ENCODE measurements at places on chromosomes 1 and 21. TPM values are rescaled to one million over a fixed set of nuclear protein-coding genes. Genes with fewer than 3 reads are reported as not detected.

GRCh38 chr1:206583707-206584648 is 28.3 kb downstream of the EIF2D start:
- no peak overlapping the region for H3K27ac ChIP-seq
- peak; percentile 82 for DNase-seq
- H3K27me3 ChIP-seq, result no peaks in the 10 kb centered on the region
- H3K36me3 ChIP-seq, result no peaks in the 10 kb centered on the region
- H3K4me1 ChIP-seq, result no peaks in the 10 kb centered on the region
- no peak overlapping the region for H3K4me3 ChIP-seq

GRCh38 chr1:37824001-37824400 is 16.0 kb upstream of the YRDC start:
- H3K27ac ChIP-seq, result no peak overlapping the region
- no peak for DNase-seq
- H3K36me3 ChIP-seq, result no peaks in the 10 kb centered on the region
- H3K27me3 ChIP-seq, result no peaks in the 10 kb centered on the region
- H3K4me3 ChIP-seq, result no peak overlapping the region

GRCh38 chr1:62439652-62440371 is 3.0 kb downstream of the USP1 start:
- no peaks in the 10 kb centered on the region for H3K27me3 ChIP-seq
- H3K4me3 ChIP-seq, result no peak overlapping the region
- no peaks in the 10 kb centered on the region for H3K36me3 ChIP-seq
- H3K4me1 ChIP-seq, result peaks cover 17% of the 10 kb centered on the region
- H3K27ac ChIP-seq, result no peak overlapping the region

- no peaks in the 10 kb centered on the region for H3K4me1 ChIP-seq
- H3K4me3 ChIP-seq, result no peak overlapping the region
- peaks cover 2% of the 10 kb centered on the region for H3K27me3 ChIP-seq
These were observed 52.3 kb upstream of the DNAJC6 start for GRCh38 chr1:65256860-65257708.

DNA sequence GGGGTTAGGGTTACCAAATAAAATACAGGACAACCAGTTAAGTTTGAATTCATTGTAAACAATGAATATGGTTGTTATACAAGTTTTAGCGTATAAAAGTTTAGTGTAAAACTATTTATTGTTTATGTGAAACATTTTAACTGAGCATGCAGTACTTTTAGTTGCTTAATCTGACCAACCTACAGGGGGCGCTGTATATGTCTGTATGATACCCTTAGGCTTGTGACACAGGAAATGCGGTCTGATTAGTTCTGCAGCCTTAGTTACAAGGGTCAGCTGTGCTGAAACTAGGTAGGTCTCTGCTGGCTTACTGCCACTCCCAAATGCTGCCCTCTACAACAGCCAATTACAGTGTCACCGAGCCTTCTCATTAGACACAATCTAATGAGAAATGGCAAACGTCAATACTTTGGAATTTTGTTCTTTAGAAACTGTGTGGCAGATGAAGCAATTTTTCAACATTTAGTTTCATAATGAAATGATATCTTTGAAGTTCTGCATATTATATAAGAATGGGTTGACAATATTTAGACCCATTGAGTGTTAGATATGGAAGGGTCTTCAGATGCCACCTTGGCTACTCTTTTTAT is 56.2 kb downstream of the NTNG1 start:
- no peak overlapping the region for H3K27ac ChIP-seq
- H3K27me3 ChIP-seq, result no peaks in the 10 kb centered on the region
- no peaks in the 10 kb centered on the region for H3K4me1 ChIP-seq
- H3K4me3 ChIP-seq, result no peak overlapping the region
- peak; percentile 16 for DNase-seq
- no peaks in the 10 kb centered on the region for H3K36me3 ChIP-seq

DNA sequence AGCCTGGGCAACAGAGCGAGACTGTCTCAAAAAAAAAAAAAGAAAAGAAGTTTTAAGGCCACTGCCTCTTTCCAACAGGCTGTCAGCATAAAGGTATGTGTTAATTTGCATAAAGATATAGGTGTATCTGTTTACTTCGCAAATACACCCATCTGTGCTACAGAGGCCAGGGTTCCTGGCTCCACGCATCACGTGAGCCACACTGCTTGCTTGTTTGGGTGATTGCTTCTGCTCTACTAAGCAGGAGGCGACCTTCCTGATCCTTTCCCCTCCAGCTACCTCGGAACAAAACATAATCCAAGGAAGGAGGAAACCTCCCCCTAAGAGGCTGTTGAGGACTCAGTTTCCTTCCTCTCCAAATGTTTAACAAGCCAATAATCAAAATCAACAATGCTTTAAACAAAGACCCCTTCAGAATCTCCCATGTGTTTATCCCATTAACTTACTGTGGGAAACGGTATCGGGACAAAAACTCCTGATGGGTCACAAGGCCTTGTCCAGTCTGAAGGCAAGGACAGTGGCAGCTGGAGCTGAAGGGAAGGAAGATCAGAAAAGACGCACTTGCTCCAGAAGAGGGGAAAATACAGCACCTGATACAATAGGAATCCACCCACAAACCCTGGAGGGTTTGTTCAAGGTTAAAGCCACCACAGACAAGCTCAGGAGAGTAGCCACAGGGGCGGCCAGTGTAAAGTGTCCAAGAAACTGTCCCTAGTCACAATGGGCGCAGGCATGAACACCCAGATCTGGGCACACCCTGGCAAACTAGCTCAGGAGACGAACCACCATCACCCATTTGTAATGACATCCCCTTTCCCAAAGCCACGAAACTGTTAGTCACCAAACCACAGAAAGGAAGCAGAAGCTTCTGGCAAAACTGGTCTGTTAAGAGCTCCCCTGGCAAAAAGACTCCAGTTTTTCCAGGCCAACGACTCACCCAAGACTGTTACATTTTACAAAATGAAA is 17.2 kb downstream of the CTNNBIP1 start:
- peak overlapping the region; percentile 58 for H3K27ac ChIP-seq
- no peak for DNase-seq
- no peaks in the 10 kb centered on the region for H3K27me3 ChIP-seq
- H3K4me1 ChIP-seq, result peaks cover 16% of the 10 kb centered on the region

GRCh38 chr21:41170442-41170841 is 2.5 kb downstream of the BACE2 start:
- peak; percentile 63 for DNase-seq
- H3K27ac ChIP-seq, result no peak overlapping the region
- H3K4me3 ChIP-seq, result no peak overlapping the region
- H3K27me3 ChIP-seq, result no peaks in the 10 kb centered on the region

GRCh38 chr1:91856996-91857395 is 29.0 kb downstream of the TGFBR3 start:
- no peaks in the 10 kb centered on the region for H3K27me3 ChIP-seq
- H3K4me1 ChIP-seq, result no peaks in the 10 kb centered on the region
- no peak for DNase-seq
- H3K4me3 ChIP-seq, result no peak overlapping the region
- no peaks in the 10 kb centered on the region for H3K36me3 ChIP-seq

DNA sequence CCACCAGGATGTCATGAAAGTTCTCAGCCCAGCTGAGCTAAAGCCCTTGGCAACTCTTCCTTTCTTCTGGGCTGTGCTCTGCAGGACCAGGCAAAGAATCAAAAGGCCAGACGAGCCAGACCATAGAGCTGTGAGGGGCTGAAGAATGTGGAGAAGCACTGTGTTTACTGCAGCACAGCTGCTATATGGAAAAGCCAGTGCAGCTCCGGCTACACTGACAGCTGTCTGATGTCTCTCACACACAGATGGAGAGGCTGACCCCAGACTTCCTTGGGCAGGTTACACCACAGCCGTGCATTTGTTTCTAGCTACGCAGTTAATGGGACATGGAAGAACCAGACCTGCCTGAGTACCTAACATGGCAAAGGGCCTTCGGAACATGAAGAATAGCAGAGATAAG is 40.3 kb downstream of the CD247 start:
- H3K27ac ChIP-seq, result no peak overlapping the region
- no peaks in the 10 kb centered on the region for H3K4me1 ChIP-seq
- no peak overlapping the region for H3K4me3 ChIP-seq
- no peak for DNase-seq
- no peaks in the 10 kb centered on the region for H3K36me3 ChIP-seq

DNA sequence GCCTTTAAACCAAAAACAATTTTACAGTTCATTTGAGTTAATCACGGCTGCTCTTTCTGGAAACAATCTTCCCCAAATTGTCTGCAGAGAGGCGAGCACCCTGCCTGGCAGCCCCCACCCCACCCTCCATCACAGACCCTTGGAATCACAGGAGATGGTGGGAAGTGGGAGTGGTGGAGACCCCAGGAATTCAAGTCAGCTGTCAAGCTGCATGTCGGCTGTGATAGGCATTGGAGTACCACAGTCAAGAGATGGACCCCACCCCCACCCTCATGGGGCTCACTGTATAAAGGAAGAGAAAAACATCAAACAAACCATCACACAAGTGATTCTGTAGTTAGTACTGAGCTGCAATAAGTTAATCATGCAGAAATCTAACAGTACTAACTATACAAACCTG is 360.4 kb downstream of the MATN1 start:
- no peak overlapping the region for H3K27ac ChIP-seq
- no peak for DNase-seq
- peaks cover 6% of the 10 kb centered on the region for H3K4me1 ChIP-seq
- no peak overlapping the region for H3K4me3 ChIP-seq
- H3K27me3 ChIP-seq, result no peaks in the 10 kb centered on the region

- H3K27me3 ChIP-seq, result no peaks in the 10 kb centered on the region
- H3K4me3 ChIP-seq, result no peak overlapping the region
- peaks cover 7% of the 10 kb centered on the region for H3K4me1 ChIP-seq
- DNase-seq, result no peak
These were observed 465.3 kb downstream of the RWDD3 start for GRCh38 chr1:95699149-95699953.

DNA sequence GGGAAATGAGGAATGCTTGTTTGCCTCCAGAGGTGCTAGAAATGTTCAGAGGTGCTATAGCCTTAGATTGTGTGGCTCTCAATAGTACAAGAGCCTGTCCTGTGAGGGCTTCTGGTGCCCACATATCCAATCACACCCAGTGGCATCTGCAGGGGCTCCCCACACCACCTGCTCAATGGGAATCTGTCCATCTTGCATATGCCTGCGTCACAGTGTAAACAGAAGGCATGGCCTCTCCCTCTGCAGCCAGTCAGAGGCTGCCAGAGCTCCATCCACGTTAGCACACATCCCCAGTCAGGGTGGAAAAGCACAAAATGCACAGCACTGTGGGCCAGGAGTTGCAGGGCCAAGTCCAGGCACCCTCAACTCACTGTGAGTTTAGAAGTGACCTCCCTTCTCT is 113.6 kb upstream of the GRIK3 start:
- H3K36me3 ChIP-seq, result no peaks in the 10 kb centered on the region
- DNase-seq, result no peak
- no peak overlapping the region for H3K27ac ChIP-seq

RAB25 gene
- 77.9 TPM for total RNA-seq

GPR157 gene
- total RNA-seq, result 15.3 TPM

NOS1AP gene
- 1.1 TPM for total RNA-seq

CRYAA gene
- total RNA-seq, result not detected

ATF3 gene
- 128 TPM for total RNA-seq
